ENCODE measurements at places on chromosomes 2 and 18.
A peak's percentile ranks its signal among the peaks of the same experiment; 100 is the strongest.

- DNase-seq = no peak
These were observed 63.6 kb downstream of the TRABD2A start for GRCh38 chr2:84817239-84817655.

- DNase-seq = no peak
These were observed 13.4 kb downstream of the ATP6V1B1 start for GRCh38 chr2:70949086-70949485.

DNA sequence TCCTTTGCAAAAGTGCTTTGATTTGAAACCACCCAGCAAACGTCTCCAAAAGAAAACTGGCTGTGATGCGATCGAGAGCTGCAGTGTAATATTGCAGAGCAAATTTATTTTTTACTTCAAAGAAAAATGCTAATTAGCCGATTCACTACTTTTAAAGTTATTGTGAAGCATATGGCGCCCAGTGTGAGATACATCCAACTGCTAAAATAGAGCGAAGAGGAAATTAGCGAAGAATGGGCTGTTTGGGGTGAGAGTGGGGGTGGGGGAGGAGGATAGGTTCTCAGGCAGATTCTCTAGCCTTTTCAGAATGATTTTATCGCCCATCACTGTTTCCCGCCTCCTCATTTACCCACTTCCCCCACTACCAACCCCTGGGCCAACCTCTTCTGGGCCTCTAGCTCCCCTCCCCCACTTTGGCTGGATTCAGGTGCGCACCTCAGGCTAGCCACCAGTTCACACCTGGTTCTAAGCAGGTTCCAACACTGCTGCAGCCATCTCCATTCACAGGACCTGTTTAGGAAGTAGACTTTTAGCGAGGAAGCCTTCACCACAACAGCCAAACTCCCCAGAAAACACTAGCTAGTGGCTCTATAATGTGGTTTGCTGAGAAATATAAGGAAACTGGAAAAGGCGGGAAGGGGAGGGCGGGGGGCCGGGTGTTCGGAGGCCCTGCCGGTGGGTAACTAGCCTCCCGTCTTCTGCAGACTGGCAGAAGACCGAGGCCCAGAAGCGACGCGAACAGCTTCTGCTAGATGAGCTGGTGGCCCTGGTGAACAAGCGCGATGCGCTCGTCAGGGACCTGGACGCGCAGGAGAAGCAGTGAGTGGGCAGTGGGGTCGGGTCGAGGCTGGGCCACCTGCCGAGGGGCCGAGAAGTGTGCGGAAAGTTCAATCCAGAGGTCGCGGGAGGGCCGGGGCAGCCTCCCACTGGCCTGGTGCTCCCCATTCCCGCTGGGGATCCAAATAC lies 6.0 kb upstream of the OTX1 start:
- DNase-seq = no peak

DNA sequence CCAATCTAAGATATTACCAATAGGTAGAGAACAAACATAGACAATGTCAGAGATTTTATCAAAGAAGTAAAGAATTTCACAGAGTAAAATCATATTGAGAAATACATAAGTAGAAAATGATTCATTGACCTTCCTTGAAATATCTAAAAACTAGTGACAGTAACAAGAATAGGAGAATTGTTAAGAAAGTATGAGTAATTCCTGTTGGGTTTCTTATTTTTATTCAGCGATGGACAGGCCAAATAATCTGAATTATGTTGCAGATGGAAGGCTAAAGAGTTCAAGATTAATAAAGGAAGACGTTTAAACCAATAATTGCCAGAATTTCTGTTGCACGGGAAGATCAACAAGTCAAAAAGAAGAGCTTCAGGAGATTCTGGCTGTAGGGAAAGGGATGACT lies 163.4 kb upstream of the RASGRP3 start:
- no peak for DNase-seq

GRCh38 chr2:160310118-160310828 lies 110.2 kb upstream of the ITGB6 start:
- no peak for DNase-seq

GRCh38 chr18:3305354-3305762 lies 43.4 kb downstream of the MYL12B start:
- no peak for DNase-seq

DNA sequence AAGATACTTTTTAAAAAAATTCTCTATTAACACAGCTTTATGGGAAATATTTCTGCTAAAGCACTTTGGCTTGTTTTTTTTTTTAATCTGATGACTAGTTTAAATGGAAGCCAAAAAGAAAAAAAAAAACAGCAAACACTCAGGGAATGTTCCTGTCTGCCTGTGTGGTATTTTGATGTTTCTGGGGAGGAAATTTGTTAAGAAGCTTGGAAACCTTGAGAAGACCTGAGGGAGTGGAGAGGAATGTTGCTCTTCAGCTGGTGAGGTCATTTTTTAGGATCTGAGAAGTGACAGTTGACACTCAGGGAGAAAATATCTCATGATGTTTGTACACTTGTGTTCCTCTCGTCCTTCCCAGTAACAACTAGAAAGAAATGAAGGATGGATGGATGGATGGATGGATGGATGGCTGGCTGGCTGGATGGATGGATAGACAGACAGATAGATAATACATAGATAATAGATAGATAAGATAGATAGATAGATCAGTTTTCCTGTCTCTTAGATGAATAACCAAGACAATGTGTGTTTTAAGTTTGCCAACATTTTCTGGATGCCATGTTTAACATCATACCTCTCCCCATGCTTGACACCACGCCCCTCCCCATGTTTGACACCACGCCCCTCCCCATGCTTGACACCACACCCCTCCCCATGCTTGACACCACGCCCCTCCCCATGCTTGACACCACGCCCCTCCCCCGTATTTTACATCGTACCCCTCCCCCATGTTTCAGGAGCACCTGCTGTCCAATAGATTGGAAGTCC lies 84.8 kb downstream of the CTIF start:
- DNase-seq = no peak

- DNase-seq = no peak
These were observed 33.8 kb downstream of the KCNS3 start for GRCh38 chr2:17912266-17912691.

- no peak for DNase-seq
These were observed 32.4 kb upstream of the ACYP2 start for GRCh38 chr2:54083021-54083420.

DNA sequence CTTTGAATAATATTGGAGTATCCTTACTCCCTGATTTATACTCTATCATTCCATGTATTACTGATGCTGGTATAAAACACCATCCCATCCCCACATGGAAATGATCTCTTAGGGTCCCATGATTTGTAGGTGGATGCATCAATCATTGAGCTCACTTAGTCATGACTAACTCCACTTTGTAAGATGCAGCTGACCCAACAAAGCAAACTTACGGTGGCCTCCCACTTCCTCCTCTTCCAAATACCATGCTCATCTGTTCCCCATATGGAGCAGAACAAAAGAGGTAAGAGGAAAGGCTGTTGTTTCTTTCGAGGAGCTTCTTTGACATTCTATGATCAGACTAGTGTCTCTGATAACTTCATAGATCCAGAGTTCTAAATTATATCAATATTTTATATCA lies 640.2 kb upstream of the SLC39A10 start:
- no peak for DNase-seq

DNA sequence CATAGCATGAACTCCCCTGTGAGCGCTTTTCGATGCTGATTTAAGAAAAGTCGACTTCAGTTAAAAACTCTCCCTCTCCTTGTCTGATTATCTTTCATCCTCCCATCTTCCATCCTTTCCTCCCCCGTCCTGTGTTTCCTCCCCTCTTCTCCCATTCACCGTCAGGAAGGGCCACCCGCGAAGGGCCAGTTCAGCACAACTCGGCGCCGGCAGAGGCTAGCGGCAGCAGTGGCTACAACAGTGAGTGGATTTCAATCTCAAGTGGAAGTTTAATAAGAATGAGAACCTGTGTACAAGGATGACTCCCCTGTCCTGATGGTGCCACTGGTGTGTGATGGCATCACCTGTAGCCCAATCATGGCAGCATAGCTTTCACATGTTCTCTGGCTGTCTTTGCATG lies 106.9 kb downstream of the PRKRA start:
- no peak for DNase-seq

DNA sequence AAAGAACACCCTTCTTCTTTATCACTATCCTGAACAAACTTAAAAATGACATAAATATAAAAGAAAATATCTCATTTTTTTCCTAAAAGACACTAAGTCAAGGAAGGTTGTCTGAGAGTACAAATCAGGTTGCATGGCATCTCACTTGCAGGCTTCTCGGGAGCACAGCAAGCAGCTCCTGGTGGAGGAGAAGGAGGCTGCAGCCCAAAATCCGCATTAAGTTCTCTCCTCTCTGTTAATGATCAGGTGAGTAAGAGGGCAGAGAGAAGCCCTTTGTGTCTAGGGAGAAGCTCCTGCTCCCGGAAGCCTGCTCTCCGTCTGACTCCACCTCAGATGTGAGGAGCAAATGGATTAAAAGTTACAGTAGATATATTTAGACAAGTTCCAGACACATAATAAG lies 35.0 kb upstream of the DOK6 start:
- DNase-seq = no peak

GRCh38 chr18:61025596-61025995 lies 307.6 kb upstream of the CDH20 start:
- DNase-seq = no peak

- DNase-seq = no peak
These were observed 718.7 kb upstream of the GCFC2 start for GRCh38 chr2:76429374-76429773.

GRCh38 chr2:142445023-142445422 lies 314.2 kb upstream of the LRP1B start:
- DNase-seq = no peak

- DNase-seq = peak; percentile 31
These were observed 23.6 kb upstream of the KCNG2 start for GRCh38 chr18:79774111-79774510.

DNA sequence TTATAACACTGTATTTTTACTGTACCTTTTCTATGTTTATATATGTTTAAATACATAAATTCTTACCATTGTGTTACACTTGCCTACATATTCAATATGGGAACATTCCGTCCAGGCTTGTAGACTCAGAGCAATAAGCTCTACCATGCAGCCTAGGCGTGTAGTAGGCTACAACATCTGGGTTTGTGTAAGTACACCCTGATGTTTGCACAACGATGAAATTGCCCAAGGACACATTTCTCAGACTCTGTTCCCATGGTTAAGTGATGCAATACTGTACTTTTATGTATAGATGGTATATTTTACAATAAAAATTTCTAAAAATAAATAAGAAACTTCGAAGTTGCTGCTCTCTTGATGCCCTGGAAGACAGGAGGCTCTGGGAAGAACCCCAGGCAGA lies 38.4 kb downstream of the YPEL5 start:
- DNase-seq = no peak

- no peak for DNase-seq
These were observed 104.2 kb upstream of the LYPD1 start for GRCh38 chr2:132774189-132774588.

DNA sequence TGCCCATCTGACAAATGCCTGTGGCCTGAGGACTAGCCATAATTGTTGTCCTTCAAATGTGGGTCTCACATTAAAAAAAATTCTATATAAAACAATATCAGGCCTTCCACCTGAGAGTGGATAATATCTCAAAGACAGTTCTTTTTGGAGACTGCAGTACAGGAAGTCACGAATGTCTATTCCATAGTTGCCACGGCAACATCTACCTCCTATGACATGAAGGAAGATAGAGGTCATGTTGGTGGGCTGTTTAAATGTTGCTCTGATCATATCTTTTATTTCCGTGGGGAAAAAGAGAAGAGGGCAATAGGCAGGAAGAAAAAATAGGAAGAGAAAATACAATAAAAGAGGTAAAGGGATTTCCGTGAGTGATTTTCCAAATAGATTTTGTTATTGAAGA lies 151.8 kb downstream of the ARL6IP6 start:
- DNase-seq = no peak

DNA sequence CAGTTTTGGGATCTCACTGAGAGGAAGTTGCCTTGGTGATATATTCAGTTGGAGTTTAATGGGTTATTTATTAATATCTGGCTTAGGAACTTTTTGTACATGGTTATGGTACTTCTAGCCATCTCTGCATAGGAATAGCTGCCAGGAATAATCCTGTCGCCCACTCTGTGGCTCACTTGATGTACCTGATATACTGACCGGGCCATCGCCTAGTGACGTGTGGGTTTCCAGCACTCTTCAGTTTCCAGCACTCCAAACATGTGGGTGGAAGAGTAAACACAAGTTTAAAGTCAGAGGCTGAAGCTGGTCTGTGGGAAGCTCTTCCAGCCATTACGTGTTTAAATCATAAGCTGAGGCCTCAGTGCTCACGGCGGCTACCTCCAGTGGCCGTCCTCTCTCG lies 44.3 kb upstream of the AGAP1 start:
- no peak for DNase-seq

DNA sequence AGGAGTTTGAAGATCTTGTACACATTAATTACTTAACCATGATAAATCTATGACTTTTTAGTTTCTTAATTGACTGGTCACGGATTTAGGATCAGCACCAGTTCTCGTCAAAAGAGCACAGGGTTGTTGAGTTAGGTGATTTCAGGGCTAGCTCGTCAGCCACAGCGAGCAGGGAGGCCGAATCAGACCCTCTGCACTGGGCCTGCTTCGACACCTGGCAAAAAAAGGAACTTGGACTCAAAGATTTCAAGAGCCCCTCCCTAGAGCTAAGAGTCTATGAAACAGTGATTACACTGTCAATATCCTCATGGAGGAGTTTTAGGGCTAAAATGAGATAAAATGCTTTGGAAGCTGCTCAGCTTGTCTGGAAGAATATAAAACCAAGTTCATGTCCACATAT lies 4.6 kb upstream of the SERTAD2 start:
- DNase-seq = no peak

DNA sequence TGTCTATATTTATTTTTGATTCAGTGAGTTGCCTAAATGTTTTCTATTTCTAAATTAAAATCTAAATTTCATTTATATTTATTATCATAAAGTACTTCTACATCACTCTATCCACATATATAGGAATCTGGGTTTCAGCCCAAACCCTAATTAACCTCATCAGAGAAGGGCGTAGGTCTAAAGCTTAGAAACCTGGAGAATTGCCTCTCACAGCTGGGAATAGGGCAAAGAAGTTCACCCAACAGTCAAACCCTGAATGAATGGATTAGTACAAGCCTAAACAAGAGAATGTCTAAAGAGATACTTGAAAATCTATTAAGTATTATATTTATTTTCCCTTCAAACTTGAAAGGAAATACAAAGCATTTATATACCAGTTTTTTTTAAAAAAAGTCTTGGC lies 26.2 kb downstream of the TFPI start:
- no peak for DNase-seq

- no peak for DNase-seq
These were observed 46.5 kb downstream of the UNC50 start for GRCh38 chr2:98654699-98655495.

- DNase-seq = no peak
These were observed 151.3 kb upstream of the PELI1 start for GRCh38 chr2:64295326-64296139.

DNA sequence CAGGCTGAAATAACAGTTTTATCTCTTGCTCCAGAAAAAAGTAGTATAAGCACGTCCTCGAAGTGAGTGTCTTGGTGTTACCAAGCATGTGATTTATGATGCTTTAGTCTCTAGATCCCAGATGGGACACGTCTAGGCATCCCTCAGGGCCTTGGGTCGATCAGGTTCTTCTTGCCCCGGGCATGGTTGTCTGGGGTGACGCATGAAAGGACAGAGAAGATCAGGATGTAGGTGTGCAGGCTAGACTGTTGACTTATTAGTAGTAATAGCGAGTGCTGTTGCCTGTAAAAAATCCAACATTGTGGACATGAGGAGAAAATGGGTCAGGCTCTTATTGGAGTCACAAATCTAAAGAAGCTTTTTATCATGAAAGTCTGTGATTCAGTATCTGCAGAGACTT lies 94.0 kb upstream of the NFU1 start:
- no peak for DNase-seq

Data from D341Med (cell line).